Hematopoietic multipotent progenitor cell (in vitro differentiated cells): ENCODE measurements at places on chromosomes 7 and 10.
A peak's percentile ranks its signal among the peaks of the same experiment; 100 is the strongest.

DNA sequence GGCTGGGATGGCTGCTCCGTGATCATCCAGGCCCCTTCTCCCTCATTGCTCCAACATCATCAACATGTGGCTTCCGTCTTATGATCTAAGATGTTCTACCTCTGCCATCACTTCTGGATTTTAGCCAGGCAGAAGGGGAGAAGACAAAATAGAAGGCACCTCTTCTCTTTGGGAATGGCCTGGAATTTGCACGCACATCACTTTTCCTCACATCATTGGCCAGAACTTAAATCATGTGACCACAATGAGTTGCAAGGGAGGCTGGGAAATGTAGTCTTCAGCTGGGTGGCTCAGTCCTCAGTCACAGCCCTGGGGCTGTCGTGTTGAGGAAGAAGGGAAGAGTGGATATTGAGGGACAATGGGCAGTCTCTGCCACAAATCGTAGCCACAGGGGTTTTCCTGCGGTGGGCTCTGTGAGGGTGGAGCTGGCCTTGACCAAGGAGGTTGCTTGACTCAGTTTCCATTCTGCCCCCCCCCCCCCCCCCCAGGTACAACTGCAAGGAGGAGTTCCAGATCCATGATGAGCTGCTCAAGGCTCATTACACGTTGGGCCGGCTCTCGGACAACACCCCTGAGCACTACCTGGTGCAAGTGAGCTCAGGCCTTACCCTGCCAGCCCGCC, 50.3 kb downstream of the PALD1 start:
- peak; percentile 41 for DNase-seq

- DNase-seq = no peak
These were observed 326.9 kb downstream of the KIF20B start for GRCh38 chr10:90028312-90028711.

GRCh38 chr7:95509199-95509598, 23.5 kb downstream of the ASB4 start:
- no peak for DNase-seq

- no peak for DNase-seq
These were observed 44.9 kb downstream of the GLI3 start for GRCh38 chr7:42192066-42192465.

GRCh38 chr7:95327356-95327755, 3.0 kb upstream of the PON1 start:
- no peak for DNase-seq

- no peak for DNase-seq
These were observed 27.6 kb upstream of the CTNNA3 start for GRCh38 chr10:67723601-67724000.

- DNase-seq = no peak
These were observed 116.8 kb upstream of the FGFR2 start for GRCh38 chr10:121715076-121715475.
